Stimulated activated CD4-positive, alpha-beta T cell treated with anti-CD3 and anti-CD28 coated beads, Interleukin-4, amount 100 ng/mL, for 4 hours (primary cell): ENCODE measurements at places on chromosomes 6 and 20.

DNA sequence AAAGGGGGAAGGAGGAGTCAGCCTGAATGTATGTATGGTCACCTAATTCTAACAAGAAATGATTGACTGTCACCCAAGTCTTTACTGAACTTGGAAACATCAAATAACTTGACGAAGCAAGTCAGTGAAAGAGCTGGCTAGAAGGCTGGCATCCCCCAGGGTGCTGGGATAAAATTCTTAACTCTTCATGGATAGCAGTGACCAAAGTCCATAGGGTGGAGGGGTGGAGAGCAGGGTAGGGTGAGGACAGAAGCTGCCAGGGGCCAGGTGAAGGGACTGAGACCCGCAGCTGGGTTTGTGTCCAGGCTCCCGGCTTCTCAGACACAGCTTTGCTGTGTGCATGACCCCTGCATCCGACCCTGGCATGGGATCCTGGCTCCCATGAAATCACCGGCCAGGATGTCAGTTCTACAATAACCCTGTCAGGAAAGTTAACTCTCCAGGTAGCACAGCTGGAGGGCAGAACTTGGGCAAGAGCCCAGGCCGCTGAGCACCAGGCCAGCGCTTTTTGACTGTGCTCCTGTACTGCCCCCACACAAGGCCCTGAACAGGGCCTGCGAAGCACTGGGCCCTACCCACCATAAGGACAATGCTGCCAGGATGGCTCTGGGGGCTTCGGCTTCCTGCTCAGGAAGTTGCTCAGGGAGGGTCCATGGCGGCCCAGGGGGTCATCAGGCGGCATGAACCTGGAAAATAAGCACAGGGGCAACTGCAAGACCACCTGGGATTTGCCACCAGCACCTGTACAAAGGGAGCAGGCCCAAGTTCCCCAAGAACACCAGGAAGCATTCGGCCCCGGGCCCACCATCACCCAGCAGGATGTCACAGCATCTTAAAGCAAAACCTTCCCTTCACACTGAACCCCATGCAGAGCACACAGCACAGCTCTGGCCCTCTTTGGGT, 32.5 kb downstream of the ZC3H12D start:
- DNase-seq, result no peak

DNA sequence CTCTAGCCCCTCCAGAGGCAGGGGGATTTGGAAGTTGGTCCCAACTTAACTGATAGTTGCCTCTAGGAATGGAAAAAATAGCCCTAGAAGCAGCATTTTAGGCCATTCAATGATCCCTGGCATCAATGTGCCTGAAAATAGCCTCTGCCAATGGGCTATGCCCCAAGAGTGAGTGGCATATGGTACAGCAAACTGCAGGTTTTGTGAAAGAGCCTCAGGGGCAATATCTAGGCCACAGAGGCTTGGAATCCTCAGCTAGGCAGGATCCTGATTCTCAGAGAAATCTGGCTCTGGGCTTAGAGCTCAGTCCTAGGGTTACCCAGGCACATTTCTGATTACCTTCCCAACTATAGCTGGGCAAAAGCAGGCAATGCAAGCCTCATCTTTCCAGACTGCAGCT, 104.4 kb upstream of the MOCS1 start:
- DNase-seq, result no peak

DNA sequence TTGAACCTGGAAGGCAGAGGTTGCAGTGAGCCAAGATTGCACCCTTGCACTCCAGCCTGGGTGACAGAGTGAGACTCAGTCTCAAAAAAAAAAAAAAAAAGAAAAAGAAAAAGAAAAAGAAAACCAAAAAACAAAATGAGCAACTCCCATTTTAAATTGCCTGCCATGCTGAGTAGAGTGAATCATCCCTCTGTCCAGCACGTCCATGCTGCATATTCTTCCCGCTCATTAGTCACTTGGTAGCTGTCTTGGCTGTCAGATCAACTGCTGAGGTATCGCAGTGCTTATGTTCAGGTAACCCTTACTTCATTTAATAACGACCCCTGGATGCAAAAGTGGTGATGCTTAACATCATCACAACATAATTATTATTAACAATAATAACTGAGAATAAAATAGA, 72.6 kb upstream of the RNF24 start:
- DNase-seq, result no peak

- no peak for DNase-seq
Measured at GRCh38 chr20:9119776-9120175, 50.9 kb downstream of the PLCB4 start.

DNA sequence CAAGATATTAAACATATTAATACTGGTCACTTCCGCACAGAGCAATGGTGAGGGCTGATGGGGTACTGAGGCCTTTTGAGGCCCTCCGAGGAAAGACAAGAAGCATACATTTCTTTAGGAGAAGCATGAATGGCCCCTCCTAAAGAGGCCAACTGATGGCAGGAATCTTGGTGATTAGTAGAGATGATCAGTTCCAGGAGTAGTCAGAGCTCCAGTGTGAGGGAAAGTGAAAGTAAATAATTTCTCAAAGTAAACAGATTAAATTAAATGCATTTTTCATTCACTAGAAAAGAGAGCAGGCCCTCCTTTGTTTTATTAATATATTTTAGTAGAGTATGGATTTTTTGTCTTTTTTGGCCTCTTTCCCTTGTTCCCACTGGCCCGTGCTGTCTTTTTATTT, 38.2 kb downstream of the NOX3 start:
- DNase-seq, result no peak

DNA sequence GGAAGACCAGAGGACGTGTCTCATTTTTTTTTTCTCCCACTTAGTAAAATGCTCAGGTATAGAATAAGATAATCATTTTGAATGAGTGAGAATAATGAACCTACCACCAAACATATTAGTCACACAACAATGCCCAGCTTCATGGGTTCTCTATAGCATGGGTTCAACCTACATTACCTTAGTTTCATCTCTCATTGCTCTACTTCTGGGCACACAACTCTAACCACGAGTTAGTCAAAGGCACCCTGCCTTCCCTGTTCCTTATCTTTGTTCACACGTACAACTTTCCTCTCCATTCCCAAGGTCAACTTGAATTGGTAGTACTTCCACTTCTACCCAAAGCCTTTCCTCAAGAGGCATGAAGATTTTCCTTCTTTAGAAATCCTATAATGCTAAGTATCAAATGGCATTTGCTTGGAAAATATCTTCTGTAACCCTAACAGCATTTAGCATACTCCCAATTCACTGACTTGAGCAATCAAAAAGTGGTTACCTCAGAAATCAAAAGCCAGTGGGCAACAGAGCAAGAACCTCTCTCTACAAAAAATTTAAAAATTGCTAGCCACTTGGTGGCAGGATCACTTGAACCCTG, 20.9 kb downstream of the DEK start:
- no peak for DNase-seq

GRCh38 chr6:84447651-84448050, 220.2 kb upstream of the CEP162 start:
- DNase-seq, result no peak

- DNase-seq, result peak; percentile 9
Measured at GRCh38 chr6:107488875-107489635, 862 bp upstream of the SOBP start.

DNA sequence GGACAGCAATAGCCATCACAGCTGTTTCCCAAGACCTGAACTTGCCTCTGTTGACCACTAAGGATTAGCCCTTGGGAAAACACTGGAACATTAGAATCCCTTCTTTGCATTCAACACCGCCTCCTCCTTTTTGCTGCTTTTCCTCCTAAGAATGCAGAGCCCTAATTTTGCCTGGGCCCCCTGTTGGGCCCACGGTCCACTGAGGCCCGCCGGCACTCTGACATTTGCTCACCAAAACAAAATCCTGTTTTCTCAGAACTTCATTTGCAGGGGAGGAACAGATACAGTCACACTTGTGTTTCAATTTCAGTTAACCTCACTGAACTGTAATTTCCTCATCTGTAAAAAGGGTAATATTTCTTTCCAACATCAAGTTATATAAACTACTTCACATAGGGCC, 116.0 kb upstream of the JARID2 start:
- no peak for DNase-seq

GRCh38 chr6:133130863-133131262, 110.3 kb upstream of the EYA4 start:
- no peak for DNase-seq

DNA sequence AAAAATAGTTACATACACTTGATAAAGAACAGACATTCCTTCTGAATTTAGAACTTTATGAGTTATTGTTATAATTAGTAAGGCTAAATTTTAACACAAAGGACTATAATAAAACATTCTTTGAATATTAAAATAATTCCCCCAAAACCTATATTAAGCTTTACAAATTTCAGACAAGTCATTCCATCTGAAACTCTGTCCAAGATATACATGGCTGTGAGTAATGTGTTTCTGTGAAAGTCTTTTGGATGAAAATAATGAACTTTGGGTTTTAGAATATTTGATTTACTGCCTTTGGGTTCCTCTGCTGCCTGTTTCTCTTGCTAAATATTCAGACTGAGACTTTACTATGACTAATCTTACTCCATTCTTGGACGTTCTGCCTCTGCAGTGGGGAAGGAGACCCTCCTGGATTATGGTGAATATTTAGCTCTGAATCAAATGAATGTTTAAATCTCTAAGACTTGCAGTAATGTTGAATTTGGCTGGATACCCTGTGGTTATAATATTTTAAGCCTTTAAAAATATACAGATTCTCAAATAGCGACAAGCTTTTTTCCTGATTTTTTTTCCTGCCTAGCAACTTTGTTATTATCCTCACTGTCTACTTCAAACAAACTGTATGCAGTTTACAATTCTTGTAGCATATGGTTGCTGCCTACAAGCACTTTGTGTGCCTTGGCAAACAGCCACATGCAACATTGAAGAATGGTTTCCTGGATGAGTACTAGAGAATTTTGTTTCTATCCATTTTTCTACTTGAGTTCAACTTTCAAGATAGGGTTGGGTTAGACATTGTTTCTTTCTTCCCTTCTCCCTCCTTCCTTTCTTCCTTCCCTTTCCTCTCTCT, 51.4 kb downstream of the TXLNB start:
- DNase-seq, result no peak

DNA sequence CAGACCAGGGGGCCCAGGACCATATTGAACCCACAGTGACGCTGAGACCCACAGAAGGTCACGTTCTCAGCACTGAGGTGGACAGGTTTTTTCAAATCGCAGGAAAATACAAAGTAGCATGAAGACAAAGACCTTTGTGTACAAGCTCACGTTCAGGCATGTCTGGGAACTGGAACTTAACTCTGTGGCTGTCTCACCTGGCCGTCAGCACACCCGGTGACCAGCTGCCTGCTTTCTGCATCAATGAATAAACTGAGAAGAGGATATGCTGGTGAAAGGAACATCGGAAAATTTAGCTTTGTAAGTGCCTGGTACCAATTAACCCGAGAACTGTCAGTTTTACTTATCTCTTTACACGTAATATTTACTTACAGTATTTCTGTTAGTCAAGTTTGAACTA, 36.5 kb downstream of the WDR27 start:
- no peak for DNase-seq

DNA sequence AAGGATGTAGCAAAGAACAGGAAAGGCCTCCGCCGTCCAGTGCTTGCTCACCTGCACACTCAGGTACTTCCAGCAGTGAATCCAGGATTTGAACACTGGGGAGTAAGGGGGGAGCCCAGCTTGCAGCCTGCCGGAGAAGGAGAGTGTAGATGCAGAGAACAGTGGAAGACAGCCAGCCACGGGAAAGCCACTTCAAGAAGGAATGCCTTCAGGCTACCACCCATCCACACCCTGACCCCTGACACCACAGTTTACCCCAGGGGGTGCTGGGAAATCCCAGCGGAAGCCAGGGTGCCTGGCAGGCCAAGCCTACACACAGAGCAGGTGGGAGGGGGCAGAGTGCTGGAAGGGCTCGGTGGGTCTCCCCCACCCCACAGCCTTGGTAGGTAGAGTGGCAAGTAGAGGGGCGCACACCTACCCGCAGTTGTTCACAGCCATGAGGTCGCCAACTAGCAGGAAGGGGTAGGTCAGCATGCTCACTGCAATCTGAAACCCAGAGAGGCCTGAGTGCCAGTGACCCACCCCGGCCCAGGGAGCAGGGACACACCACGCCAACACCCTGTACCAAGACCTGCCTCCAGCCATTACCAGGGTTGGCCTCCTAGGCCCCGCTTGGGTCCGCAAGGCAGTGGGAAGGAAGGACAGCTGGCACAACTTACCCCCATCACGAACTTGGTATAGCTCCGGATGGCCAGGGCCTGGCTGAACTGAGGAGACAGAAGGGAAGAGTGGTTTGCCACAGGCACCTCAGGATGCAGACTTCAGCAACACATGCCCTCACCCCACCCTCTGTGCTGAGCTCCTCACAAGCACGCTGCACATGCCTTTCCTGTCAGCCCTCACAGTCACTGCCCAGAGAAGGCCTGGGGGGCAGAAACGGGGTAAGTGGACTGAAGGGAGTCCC, 15.7 kb downstream of the PI16 start:
- DNase-seq, result no peak

DNA sequence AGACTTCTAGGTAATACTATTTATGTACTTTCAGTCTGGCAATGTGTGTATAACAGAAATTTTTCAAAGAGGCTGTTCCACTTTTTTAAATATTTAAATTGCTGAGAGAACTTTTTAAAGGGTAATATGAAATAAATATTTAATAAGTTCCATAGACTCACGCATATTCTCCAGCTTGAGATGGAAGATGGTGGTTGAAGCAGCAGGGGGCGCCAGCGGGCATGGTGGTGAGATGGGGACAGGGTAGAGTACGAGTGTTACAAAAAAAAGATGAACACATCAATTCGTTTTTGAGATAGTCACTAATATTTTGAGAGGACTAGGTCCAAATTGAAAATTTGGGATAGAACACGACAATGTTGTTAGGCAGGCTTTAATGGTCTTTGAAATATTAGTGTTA, 68.4 kb downstream of the RSPO3 start:
- peak; percentile 64 for DNase-seq

GRCh38 chr6:122825163-122825562, 36.1 kb downstream of the SMPDL3A start:
- no peak for DNase-seq

DNA sequence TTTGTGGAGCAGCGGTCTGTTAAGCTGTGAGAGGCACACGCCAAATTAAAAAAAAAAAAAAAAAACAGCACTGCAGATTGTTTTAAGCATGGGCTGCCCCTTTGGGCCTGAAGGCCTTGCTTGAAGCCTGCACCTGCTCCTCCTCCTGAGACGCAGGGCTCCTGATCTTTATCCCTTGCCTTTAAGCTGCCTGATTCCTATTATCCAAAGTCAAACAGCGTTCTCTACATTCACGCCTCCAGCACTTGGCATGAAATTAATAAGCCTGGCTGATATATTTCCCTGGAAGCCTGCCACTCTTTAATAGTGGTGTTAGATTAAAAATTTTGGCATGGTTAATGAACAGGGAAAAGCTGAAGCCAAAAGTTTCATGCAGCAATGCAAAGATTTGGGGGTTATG, 163.9 kb downstream of the FAXC start:
- no peak for DNase-seq

DNA sequence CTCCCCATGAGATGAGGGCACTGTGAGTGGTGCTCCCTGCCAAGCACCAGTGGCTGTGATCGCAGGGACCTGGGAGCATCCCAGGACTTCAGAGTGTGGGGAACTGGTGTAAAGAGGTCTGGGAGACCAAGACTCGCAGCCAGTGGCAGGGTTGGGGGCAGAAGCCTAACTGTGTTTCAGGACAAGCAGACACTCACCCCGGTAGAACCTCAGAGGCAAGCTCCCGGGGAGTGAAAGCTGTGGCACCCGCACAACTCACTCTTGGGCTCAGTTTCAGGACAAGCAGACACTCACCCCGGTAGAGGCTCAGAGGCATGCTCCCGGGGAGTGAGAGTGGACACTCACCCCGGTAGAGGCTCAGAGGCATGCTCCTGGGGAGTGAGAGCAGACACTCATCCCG, 112.8 kb downstream of the ASXL1 start:
- DNase-seq, result no peak
